ENCODE measurements at places on chromosomes 2 and 18.

DNA sequence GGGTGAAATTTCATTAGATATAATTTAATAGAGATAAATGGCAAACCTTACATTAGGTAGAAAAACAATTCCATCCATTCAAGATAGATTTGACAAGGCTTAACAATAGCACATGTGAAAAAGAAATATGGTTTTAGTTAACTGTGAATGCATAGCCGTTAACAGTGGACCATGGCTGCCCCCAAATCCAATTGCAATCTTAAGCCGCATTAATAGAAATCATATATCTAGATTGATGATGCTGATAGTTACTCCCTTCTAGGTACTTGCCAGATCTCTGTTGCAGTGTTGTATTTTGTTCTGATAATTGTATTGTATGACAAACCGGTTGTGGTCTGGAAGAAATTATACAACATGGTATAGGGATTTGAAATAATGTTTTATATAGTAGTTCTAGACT is 139.8 kb downstream of the GPD2 start:
- no peak for DNase-seq

- no peak for DNase-seq
Measured at GRCh38 chr2:86275384-86275799, 62.0 kb downstream of the REEP1 start.

DNA sequence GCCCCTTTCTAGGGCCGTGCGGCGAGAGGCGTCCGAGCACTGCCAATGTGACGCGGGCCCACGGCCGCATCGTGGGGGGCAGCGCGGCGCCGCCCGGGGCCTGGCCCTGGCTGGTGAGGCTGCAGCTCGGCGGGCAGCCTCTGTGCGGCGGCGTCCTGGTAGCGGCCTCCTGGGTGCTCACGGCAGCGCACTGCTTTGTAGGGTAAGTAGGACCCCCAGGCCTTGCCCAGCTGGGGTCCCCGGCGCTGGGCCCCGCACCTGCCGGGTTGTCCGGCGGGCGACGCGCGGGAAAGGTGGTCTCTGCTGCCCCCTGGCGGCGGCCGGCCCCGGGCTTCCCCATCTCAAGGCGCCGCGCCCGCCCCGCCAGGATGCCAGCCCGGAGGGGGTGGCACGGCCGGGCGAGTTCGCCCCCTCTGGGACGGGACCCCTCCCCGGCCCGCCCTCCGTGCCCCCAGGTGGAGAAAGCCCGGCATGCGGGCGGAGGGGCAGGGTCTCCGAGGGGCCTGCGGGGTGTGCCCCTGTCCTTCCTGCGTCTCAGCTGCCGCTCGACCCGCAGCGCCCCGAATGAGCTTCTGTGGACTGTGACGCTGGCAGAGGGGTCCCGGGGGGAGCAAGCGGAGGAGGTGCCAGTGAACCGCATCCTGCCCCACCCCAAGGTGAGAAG is 1.9 kb downstream of the PRSS56 start:
- DNase-seq, result peak; percentile 21

GRCh38 chr2:221590861-221591365 is 18.8 kb upstream of the EPHA4 start:
- DNase-seq, result no peak

DNA sequence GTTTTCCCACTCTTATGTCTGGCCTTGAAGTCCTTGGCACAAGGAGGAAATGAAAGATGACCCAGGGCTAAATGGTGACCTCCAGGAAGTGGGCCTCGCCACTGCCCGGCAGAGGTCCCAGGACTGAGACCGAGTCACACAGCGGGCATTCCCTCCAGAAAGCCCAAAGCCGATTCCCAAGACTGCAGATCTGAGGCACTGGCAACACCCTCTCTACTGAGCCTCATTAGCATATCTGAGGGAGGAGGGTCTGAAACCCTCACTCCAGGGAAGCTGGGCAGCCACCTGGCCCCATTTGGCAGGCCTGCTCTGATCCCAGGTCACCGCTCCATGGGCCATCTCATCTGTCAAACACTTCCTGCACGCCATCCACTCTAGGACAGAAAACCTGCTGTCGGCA is 29.1 kb downstream of the FAM178B start:
- no peak for DNase-seq

GRCh38 chr2:8146132-8147005 is 535.5 kb upstream of the ID2 start:
- DNase-seq, result no peak

DNA sequence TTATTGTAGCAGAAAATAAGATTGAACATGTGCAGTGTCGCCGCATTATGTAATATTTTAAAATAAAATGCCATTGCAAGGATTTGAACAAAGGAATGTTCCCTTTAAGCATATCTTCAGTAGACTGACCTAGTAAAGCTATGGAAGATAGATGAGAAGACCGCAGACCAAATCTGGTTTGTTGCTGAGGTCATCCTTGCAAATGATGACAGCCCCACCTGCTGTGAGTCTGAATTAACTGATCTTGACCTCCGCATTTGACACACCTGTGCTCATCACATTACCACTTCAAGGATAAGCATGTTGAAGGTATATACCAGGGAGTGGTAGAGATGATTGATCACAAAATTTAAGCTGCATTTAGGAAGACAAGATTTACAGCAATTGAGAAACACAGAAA is 96.2 kb downstream of the NYAP2 start:
- no peak for DNase-seq

GRCh38 chr2:187168720-187169713 is 279.0 kb downstream of the CALCRL start:
- DNase-seq, result no peak

- no peak for DNase-seq
Measured at GRCh38 chr2:32719430-32719829, 91.6 kb downstream of the TTC27 start.
